ENCODE measurements at places on chromosomes 5 and 9.

GRCh38 chr5:6840136-6840793, 127.0 kb downstream of the TENT4A start:
- DNase-seq: no peak

DNA sequence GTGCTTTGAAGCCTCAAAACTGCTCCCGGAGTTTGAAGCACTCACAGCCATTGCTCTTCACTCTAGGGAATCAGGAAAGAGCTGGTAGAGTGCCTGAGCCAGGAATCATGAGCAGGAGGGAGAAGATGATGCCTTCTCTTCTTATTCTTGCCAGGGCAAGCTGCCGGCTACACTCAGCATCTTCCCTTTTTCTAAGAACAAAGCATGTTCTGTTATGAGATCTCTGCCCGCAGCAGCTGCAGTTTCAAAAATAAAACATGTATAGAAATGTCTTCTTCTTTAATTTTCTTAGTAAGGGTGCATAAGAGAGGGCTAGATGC, 57.9 kb upstream of the RICTOR start:
- no peak for DNase-seq

DNA sequence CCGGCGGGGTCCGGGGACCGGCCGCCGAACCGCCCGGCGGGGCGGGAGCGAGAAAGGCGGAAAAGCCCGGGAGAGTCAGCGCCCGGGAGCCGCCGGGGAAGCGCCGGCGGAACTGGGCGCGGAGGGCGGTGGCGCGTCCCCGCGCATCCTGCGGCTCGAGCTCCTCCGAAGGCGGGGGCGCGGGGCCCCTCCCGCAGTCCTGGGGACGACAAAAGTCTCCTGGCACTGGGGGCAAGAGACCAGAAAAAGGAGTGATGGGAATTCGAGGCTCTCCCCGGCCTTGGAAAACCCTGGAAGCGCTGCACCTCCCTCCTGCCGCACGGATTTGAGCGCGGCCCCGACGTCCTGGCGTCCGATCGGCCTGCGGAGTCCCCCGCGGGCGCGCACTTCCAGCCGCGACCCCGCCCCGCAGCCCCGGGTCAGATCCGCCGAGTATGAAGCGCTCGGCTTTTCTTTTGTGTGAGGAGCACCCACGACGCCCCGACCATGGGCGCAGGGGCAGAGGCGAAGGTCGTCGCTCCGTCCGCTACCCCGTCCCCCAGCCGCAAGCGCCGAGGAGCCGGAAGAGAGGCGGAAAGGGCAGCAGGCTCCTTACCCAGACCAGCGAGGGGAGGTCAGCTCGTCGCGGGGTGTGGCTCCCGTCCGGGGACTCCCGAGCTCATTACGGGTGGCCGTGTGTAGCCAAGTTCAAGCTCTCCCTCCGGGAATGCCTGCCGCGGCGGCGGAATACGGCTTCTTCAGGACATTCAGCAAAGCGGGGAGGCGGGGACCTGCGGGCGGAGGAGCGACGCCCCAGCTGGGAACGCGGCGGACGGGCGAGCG, at the start of gene EPB41L4A:
Gene EPB41L4A (minus strand): TSS at position 114 of the 822 bp plus-strand sequence. CDS start 238 bp downstream, outside the sequence.
- DNase-seq: no peak

GRCh38 chr5:118552146-118552545, 436.2 kb downstream of the DTWD2 start:
- no peak for DNase-seq

GRCh38 chr9:13053504-13053903, 226.0 kb downstream of the MPDZ start:
- no peak for DNase-seq

DNA sequence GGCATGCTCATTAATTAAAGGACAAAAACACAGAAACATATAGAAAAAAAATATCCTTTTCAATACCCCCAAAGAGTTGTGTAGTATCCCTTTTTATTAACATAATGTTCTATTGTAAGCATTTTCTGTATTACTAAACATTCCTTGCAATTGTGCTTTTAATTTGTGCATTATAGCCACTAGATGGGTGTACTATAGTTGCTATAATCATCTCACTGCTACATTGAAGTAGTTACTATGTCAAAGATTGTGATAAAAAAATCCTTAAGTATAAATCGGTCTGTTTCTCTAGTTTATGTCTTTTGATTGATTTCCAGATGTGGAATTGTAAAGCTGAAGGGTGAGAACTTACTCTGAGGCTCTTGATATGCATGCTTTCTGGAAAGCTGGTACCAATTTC, 21.4 kb downstream of the FREM1 start:
- DNase-seq: no peak

Measured in CD4-positive, alpha-beta T cell treated with Interleukin-15 for 1 hour (primary cell).